ENCODE measurements at places on chromosomes 12 and 14. TPM values are rescaled to one million over a fixed set of nuclear protein-coding genes. Genes with fewer than 3 reads are reported as not detected.

The MYF5 gene
- total RNA-seq, result not detected

The KRT3 gene
- not detected for total RNA-seq

The DIO2 gene
- not detected for total RNA-seq

The PRB2 gene
- total RNA-seq, result not detected

The USP15 gene
- 90.9 TPM for total RNA-seq
